ENCODE measurements at places on chromosomes 4 and X.

- no peak for DNase-seq
Measured at GRCh38 chr4:51868449-51868847, 25.5 kb downstream of the DCUN1D4 start.

DNA sequence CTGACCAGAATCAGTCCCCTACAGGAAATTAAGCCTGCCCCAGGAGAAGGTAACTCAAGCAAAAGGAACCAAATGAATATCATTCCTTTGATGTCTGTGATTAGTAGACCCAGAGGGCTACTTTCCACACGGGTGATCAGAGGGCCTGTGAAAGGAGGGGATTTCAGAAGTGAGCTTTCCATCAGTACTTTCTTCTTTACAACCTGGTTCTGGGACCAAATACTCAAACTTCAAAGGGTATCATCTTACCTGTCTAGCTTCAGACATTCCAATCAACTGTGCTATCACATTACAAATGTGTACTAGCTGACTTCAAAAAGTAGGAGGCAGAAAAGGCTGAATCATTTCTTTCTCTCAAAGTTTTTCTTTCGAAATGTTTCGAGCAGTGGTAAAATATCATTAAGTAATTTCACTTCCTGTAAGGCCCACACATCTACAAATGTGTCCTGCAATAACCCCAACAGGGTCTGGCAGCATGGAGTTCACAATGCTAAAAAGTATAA lies 23.9 kb downstream of the ACSL4 start:
- no peak for DNase-seq

DNA sequence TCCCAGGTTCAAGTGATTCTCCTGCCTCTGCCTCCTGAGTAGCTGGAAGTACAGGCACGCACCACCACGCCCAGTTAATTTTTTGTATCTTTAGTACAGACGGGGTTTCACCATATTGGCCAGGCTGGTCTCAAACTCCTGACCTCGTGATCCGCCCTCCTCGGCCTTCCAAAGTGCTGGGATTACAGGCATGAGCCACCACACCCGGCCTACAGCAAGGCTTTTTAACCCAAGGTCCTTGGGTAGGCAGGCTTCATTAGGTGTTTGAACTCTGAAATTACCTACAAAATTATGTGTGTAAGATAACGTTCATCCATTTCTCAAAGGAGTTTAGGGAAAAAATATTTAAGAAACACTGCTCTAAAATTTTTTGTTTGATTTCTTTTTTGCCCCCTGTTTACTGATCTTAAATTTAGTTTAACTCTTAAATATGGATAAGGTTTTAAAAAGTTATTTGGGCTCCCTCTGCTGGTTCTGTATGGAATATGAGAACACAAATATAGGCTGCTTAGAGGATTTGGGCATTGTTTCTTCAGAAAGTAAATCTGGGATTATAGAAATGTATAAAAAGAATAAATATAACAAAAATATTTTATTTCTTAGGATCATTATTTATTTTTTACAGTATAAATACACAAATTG lies 92.8 kb downstream of the CBR4 start:
- peak; percentile 42 for DNase-seq

DNA sequence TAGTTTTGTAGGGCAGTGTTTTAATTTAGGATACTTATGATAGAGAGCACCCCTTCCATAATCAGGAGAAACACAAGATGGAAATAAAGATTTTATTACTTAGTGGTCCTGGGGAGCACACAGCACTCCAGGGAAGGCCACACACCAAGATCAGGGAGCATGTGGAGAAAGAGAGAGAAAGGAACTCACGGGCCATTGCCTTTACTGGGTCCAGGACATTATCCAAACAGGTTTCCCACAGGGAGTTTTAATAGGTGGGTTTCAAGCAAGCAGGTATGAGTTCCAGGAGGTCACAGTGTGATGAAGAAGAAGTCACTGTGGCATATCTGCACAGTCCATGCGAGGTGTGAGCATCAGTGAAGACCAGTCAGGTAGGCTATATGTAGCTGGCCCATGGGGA lies 46.8 kb downstream of the NFKB1 start:
- DNase-seq, result no peak

DNA sequence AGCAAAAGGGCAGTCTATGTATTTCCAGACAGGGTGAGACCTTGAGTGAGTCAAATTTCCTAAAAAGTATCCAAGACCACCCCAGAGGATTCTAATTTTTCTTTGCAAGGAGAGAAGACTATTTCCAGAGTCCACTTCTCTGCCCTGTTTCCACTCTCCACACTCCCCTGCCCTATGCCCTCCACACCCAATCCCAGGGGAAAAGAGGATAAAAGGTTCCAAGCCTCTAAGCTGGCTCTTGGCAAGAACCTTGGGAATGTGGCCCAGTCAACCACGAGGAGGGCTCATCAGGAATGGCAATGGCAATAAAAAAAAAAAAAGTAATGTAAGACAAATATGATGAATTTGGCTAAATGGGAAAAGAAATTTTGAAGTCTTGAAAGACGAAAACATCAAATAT lies 65.9 kb downstream of the SRPX start:
- DNase-seq, result no peak

DNA sequence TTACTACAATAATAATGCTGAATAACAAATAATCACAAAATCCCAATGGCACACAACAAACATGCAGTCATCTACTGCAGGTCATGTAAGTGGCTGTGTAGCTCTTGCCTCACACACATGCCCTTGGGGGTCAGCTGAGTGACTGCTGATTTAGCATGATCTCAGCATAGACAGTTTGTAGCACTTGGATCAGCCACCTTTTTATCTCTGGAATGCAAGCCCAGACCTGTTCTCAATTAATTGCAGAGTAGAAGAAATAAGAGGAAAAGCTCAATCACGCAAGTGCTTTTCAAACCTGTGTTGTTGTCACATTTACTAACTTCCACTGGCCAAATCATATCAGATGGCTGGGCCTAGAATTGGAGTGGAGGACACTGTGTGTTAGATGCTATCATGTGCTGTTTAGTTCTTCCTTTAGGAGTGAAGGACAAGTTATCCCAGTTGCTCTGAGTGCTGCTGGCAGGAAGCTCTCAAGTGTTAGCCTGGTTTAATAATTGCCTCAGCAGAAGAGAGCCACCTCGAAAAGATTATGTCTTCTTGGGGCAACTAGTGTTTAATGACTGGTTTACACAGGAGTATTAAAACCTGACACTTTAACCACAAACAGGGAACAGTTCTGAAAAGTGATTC lies 128.3 kb upstream of the EPHA5 start:
- no peak for DNase-seq

All from SK-N-SH (cell line).